ENCODE measurements at places on chromosomes 7 and 10. TPM values are rescaled to one million over a fixed set of nuclear protein-coding genes. Genes with fewer than 3 reads are reported as not detected.

Gene AFAP1L2
- 1.8 TPM for total RNA-seq

Gene RNF148
- total RNA-seq, result not detected

Gene NRAP
- not detected for total RNA-seq

Gene CLRN3
- total RNA-seq, result not detected

Gene HOXA11
- not detected for total RNA-seq

Gene LAMB4
- not detected for total RNA-seq

Gene NYAP1
- 1.3 TPM for total RNA-seq

Measured in T-helper 17 cell (primary cell).